ENCODE measurements at places on chromosomes 6 and 20.

DNA sequence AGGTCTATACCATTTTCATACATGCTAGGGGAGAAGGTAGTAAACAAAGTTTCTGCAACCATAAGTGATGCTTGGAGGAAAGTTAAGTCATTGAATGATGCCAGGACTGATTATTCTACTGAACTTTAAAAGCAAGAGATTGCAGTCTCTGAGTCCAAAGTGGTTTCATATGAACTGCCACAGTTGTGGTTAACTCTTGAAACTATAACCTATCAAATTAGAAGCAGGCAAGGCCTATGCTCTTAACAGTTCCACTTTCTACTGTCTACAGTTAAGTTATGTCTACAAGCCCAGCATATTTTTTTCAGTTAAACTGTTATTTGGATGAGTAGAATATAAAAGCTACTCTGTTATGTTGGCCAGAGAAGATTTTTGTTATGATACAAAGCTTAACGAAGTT is 326.5 kb upstream of the RUNX2 start:
- DNase-seq, result no peak

- no peak for DNase-seq
These were observed 52.3 kb downstream of the HBS1L start for GRCh38 chr6:135002229-135002844.

GRCh38 chr6:132007474-132008190 is 56.5 kb upstream of the CCN2 start:
- DNase-seq, result no peak

GRCh38 chr20:45967551-45968080 is 4.4 kb downstream of the ZNF335 start:
- DNase-seq, result no peak

- no peak for DNase-seq
These were observed 104.3 kb downstream of the TRERF1 start for GRCh38 chr6:42347456-42347855.

DNA sequence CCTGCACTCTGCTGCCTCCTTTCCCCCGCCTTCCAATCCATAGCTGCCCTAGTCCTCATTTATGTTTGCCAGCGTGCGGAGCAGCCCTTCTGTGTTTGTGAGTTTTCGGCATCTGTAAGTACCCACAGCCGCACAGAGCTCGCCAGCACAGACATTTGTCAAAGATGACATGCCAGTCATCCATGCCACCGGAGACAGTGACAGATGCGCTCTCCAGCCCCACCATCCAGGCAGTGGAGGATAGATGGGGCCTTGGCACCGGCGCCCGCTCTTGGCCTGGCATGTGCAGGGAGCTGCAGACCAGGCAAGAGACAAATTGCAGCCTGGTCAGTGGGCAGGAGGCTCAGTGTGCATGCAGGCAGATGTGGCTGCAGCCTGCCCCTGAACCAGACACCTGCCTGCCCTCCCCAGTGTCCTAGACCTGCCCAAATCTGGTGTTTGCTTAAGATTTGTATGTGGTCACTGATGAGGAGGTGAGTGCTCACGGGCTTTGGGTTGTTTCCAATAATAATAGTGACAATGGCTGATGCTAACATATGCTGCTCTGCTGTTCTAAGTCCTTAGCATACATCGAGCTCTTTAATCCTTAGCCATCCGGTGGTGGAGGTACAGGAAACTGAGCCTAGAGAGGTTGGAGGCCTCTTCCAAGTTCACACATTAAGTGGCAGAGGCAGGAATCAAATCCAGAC is 78.1 kb downstream of the UNC5CL start:
- no peak for DNase-seq

DNA sequence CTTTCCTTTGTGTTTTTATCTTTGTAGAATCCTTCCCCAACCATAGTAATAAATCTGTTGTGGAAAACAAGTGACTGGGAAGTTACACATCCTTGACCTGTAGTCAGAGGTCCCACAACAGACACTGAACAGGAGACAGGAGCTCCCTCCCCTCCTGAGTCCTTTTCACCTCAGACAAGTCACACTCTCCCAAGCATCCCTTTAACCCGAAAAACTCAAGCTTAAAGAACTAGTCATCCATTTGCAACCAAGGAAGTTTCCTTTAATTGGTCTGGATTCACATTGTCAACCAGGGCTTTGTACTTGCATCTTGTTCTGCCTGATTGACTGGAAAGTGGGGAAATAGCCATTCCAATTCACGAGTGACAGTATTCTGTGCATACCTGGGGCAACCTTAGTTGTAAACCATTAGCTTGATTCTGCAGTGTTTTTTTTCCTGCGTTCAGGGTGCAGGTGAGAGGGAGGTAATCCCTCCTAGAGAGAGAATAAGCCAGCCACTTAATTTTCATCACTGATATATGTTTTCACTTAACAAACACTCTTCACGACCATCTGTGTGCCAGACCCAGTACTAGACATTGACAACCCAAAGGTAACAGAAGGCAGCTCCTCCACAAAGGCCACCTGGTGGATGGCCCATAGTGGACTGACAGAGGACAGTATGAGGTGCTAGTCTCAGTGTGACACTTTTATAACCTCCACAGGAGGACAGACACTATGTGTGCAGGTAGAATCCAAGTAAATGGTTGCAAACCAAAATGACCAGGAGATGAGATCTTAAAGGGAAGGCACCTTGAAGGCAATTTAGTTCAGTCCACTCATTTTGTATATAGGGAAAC is 112.4 kb downstream of the SLX4IP start:
- no peak for DNase-seq

DNA sequence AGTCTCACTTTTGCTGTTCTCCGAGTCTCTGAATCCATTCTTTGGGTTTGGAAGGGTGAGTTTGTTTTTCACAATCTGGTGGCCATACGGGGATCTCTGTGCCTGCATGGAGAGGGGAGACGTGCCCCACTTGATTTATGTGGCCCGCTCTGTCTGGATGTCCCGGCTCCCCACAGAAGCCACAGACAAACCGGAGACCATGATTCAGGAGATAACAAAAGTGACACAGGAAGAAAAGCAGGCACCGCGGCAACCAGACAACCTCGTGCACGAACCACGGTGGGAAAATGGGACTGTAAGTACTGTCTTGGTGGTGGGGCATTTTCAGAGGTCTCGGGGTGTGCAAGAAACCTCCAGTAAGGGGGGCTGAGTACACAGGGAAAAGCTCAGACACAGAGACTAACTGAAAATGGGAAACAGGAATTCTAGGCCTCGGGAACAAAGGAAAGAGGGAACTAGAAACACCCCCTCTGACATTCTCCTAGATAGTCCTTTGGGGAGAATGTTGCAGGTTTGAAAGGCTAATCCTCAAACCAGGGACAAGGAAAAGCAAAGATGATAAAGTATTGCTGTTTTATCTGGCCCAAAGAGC is 22.1 kb upstream of the ZNF318 start:
- peak; percentile 46 for DNase-seq

DNA sequence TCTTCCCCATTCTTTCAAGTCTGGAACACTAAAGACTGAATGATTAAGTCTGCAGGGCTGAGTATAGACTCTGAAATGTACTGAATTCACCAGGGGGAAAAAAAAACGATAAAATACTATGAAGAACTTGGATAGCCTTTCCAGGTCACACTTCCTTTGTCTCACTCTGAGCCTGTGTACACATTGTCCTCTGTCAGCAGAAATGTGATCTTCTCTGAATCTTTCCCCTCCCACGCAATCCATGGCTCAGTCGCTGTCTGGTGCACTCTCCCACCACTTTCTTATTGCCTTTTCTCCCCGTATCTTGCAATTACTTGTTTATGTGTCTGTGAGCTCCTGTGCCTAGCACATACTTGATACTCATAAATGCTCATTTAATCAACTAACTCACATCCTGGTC is 212.6 kb upstream of the RSPO3 start:
- no peak for DNase-seq

DNA sequence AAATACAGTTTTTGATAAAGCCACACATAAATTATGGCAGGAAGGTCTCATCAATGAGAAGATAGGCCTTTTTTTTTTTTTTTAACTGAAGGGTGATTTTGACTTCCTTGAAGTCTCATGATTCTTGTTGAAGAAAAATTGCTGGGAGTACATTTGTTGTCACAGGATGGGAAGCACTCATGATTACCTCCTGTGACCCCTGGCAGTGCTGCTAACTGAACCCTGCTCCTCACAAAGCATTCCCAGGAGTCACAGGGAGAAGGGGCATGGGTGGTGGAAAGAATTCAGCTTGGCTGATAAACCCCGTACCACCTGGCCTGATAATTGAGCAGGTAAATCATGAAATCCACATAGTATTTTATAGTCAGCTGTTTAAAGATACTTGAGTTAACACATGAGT is 86.9 kb downstream of the CD109 start:
- DNase-seq, result no peak

DNA sequence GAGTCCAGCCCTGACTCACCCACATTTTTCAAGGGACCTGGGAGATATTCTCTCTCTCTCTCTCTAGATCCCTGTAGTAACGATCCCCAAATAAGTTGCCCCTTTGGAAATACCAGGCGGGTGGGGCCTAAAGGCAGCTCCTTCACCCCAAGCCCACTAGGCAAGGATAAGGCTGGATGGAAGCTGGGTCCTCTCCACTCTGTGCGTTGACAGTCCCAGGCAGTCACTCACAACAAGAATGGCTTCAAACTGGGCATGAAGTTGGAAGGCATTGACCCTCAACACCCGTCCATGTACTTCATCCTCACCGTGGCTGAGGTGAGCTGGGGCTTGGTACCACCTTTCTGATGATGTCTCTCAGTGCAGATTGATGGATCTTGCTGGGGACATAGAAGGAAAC is 21.6 kb downstream of the L3MBTL1 start:
- DNase-seq, result no peak

DNA sequence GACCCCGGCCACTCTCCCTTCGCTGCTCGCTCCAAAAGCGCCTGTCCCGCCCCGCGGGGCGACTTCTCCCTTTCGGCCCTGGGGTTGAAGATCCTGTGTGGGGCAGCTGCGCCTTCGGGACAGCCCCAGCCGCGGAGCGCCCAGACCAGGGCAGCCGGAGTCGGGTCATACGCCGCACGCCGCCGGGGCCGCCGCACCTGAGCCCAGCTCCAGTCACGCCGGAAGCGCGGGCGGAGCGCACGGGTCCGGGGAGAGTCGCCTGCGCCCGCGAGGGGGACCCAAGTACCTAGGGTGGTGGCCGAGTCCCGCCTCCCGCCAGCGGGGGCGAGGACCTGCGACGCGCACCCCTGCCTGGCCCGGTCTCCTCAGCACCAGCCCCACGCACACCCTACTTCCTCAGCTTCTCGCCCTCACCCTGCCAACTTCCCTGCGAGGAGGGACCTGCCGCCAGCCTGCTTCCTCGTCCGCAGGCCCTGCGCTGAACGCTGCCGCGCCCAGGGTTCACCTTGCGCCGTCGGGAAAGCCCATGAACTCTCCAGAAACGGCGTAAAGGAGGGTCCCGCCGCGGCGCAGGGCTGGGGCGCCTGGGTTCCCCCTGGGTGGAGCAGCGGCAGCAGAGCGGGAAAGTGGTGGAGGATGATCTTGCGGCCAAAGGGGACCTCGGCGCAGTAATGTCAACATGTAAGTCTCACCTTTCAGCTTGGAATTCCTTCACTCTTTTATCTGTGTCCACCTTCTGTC is at the start of gene ADGRG6:
Gene ADGRG6 (plus strand): TSS at position 357 of the 741 bp plus-strand sequence. CDS start 323 bp downstream, at position 680.
- no peak for DNase-seq

DNA sequence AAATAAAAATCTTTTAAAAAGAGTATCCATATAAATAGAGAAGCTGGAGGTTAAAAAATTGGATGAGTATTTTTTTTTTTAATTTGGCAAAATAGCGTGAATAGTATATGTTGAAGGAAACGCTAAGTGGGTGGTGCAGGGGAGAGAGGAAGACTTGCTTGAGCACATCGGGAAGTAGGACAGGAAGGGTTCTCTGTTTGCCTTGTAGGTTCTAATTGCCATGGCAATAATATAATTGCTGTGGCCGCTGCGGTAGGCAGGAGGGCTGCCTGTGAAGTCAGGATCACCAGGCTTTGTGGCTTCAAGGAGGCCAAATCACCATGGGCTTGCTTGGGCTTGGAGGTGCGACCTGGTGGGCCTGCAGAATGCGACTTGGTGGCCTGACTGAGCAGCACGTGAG is 35.1 kb downstream of the IGF2R start:
- DNase-seq, result no peak

- no peak for DNase-seq
These were observed 90.6 kb downstream of the ATXN1 start for GRCh38 chr6:16670617-16671051.

DNA sequence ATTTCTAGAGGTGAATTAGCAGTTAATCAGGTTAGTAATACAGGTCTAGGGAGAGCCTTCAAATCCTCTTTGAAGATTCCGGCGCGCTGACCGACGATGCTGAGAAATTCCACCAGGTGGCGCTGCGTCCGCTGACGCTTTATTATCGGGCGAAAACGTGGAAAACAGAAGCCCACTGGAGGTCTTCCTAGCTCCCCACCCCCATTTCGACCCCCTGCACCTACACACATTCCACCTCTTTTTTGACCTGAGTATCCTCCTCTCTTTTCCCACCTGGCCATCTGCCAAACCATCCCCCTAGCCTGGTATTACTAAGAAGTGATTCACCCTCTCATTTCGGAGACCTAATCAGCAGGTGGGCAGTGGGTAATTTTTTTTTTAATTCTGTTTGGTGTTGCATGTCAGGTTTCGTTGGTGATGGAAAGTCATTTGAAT is 65.4 kb upstream of the RIN2 start:
- peak; percentile 35 for DNase-seq

DNA sequence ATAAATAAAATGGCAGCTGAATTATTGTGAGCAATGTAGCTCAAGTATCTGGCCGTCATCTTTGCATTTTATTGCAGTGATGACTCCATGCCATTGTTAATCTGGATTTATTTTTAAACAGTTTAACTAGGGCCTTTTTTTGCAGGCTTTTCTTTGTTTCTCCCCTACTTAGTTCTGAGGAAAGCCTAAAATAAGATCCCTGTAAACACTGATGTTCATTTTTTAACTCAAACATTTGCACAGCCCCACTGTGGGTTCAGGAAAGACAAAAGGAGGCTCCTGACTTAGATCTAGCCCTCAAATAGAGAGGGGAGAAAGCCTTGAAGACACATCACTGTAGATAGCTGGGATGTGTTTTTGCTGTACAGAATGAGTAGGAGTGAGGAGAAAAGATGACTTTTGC is 69.2 kb downstream of the PLEKHG1 start:
- DNase-seq, result no peak

- DNase-seq, result no peak
These were observed 670.7 kb upstream of the CITED2 start for GRCh38 chr6:140045116-140045515.

- no peak for DNase-seq
These were observed 4.6 kb upstream of the TXNDC5 start for GRCh38 chr6:7914991-7915789.

GRCh38 chr20:51966296-51966971 is 164.1 kb upstream of the SALL4 start:
- no peak for DNase-seq

- no peak for DNase-seq
These were observed 38.6 kb downstream of the SLC2A4RG start for GRCh38 chr20:63778034-63778752.

- DNase-seq, result no peak
These were observed 81.6 kb upstream of the PMEPA1 start for GRCh38 chr20:57791178-57791962.

GRCh38 chr6:71289039-71289801 is 609 bp downstream of the OGFRL1 start:
- no peak for DNase-seq

GRCh38 chr20:41078329-41078728 is 49.7 kb downstream of the TOP1 start:
- DNase-seq, result no peak
